ENCODE measurements at places on chromosomes 2 and 18.
A peak's percentile ranks its signal among the peaks of the same experiment; 100 is the strongest.

GRCh38 chr2:112916145-112916571 lies 5.2 kb downstream of the IL37 start:
- DNase-seq = no peak

- peak; percentile 47 for DNase-seq
These were observed 252.5 kb downstream of the ETAA1 start for GRCh38 chr2:67649331-67650261.

GRCh38 chr2:26726228-26726627 lies 33.7 kb downstream of the KCNK3 start:
- DNase-seq = no peak

DNA sequence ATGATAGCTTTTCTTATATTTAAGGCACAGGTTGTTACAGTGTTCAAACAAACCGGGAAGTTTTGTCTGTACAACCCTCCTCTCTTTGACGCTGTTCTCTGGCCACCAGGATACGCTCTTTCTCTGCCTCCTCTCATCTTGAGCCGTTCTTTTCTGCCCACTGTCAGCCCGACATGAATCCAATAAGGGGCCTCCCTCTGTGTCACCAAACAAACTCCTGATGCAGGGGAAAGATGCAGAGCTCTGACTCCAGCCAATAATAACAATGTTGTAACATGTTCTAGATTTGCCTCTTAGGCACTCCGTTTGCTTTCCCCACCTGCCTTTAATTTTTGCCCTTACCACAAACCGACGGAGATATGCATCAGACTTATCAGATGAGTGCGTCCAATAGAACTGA lies 449.3 kb downstream of the SLC4A3 start:
- DNase-seq = peak; percentile 39

GRCh38 chr18:23226391-23226790 lies 91.1 kb downstream of the CABLES1 start:
- peak; percentile 14 for DNase-seq

GRCh38 chr2:27771202-27771547 lies 344 bp upstream of the MRPL33 start:
- DNase-seq = no peak

DNA sequence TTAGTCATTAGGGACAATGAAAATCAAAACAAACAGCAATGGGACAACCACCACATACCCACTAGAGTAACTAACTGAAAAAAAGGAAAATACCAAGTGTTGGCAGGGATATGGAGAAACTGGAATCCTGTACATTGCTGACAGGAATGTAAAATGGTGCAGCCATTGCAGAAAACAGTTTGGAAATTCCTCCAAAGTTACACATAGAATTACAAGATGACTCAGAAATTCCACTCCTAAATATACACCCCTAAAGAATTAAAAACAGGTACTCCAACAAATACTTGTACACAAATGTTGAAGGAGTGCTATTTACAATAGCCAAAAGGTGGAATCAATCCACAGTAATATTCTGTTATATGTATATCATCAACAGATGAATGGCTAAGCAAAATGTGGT lies 110.9 kb downstream of the ROCK1 start:
- DNase-seq = no peak

DNA sequence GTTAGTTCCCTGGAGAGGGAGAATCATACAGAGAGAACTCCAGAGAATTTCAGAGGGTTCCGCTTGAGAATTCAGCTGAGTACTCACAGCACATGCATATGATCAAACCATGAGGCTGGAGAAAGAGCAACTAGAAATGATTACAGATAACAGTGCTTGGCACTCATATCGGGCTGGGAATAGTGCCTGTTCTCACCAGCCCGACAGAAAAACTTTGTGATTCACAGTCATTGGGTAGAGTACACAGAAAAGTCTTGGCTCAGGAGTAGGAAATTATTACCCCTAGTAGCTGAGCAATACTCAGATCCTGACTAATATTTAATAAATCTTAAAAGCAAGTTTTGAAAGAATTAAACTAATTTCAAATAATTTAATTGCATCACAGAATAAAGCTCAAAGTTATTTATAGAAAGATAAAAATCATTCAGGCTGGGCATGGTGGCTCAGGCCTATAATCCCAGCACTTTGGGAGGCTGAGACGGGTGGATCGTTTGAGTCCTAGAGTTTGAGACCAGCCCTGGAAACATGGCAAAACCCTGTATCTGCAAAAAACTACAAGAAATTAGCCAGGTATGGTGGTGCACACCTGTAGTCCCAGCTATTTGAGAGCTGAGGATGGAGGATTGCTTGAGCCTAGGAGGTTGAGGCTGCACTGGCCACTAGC lies 6.8 kb downstream of the WDPCP start:
- peak; percentile 47 for DNase-seq

GRCh38 chr2:54871457-54872107 lies 148.1 kb downstream of the EML6 start:
- DNase-seq = no peak

GRCh38 chr2:99066075-99066958 lies 75.2 kb upstream of the C2orf15 start:
- peak; percentile 4 for DNase-seq

DNA sequence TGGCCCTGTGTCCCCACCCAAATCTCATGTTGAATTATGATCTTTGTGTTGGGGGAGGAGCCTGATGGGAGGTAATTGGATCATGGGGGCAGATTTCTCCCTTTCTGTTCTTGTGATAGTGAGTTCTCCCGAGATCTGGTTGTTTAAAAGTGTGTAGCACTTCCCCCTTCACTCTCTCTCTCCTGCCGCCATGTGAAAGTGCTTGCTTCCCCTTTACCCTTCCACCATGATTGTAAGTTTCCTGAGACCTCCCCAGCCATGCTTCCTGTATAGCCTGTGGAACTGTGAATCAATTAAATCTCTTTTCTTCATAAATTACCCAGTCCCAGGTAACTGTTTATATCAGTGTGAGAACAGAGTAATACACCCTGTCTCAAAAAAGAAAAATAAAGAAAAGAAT lies 25.5 kb downstream of the LRRFIP1 start:
- DNase-seq = no peak

DNA sequence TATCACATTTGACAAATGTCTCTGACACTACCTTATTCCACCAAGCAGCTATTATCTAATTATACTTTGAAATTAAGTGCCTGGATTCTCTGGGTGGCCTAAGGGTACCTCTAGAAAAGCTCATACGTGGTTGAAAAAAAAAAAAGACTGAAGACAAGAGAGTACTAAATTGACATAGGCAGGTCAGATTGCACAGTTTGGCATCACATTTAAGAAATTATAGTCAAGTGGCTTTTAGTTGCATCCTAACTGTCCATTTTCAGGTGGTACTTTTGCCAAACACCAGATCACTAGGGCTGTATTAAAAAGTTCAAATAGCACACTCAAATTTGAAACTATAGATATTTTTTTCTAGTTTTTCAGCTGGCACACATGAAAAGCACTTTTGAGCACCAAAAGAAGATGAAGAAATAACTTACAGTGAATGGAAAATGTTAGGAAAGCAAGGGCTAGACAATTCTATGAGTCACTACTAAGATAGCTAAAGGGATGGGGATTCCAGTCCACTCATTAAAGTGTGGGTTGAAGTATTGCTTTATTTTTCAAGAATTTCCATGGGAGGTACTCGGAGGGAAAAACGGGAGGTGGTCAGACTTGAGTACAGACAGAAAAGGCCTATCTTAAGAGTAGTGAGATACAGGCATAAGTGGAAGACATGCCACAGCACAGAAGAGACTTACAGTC lies 106.5 kb upstream of the COL5A2 start:
- DNase-seq = peak; percentile 85

GRCh38 chr2:174971868-174972781 lies 33.1 kb downstream of the CHN1 start:
- DNase-seq = peak; percentile 62

- no peak for DNase-seq
These were observed 6.9 kb upstream of the DPYSL5 start for GRCh38 chr2:26840937-26841610.

DNA sequence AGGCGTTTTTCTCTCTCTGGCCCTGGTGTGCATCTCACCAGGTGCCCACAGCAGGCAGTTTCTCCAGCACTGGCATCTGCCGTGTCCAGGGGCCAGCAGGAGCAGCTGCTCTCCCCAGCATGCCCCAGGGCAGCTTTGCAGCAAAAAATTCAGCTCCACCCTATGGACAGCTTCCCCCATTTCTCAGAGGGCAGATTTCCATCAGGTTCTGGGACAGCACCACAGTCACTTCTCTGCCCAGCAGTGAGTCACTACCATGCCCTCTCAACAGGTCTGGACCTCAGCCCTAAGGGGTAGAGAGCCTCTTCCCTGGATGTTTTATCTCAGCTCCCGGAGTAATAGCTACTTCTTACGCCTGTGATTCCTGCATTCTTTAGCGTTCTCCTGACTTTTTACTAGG lies 170.2 kb upstream of the RAB12 start:
- DNase-seq = no peak

Data from GM04503 (cell line).